ENCODE measurements at places on chromosomes 13 and 19.

DNA sequence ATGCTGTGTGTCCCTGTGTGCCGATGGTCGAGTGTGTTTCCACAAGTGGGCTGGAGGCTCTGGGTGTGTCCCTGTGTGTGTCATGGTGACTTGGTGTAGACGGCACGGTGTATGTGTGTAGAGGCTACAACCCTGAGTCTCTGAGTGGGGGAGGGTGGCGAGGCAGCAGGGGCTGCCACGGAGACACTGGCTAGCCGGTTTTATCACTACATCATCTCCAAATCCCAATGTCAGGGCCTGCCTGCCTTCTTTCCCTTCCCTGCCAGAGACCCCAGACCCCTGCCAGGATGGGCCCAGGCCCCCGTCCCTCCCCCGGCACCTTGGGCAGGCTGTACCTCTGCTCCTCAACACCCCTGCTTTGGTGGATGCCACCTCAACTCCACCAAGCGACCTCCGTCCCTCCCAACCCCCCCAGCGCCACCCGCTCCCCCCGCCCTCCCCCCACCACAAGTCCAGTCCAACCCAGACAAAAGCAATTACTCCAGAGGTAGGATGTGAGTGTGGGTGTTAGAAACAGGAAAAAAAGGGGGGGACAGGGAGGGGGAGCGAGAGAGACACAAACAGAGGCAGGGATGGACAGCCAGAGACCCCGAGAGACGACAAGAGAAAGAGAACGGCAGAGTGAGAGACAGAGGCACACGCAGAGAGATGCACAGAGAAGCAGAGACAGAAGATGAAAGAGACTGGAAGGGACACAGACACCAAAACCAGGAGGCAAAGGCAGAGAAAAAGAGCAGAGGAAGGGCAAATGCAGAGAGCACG lies 21.6 kb upstream of the POU2F2 start:
- DNase-seq: no peak

- peak; percentile 67 for DNase-seq
Observed at GRCh38 chr19:55640577-55641425, at the start of gene ZNF580. TSS of gene ZNF580 (plus strand) at chr19:55641002. CDS start at chr19:55642509, 1,507 bp downstream.

DNA sequence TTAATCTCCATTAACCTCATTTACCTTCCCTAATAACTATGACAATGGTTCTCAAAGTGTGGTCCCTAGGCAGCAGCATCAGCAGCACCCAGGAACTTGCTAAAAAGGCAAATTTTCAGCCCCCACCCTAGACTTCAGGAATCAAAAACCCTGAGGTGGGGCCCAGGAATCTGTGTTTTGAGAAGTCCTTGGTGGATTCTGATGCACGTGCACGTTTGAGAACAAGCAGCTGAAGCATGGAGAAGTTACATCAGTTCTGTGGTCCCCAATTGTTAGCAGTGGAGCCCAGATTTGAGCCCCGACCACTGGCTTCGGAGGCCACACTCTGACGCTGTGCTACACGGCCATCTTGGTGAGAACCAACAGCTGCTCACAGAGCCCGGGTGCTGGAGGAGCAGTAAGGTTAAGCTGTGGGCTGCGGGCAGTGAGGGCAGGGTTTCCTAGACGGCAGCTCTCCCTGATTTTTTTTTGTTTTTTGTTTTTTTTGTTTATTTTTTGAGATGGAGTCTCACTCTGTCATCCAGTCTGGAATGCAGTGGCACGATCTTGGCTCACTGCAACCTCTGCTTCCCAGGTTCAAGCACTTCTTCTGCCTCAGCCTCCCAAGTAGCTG lies 14.0 kb upstream of the CD22 start:
- no peak for DNase-seq

DNA sequence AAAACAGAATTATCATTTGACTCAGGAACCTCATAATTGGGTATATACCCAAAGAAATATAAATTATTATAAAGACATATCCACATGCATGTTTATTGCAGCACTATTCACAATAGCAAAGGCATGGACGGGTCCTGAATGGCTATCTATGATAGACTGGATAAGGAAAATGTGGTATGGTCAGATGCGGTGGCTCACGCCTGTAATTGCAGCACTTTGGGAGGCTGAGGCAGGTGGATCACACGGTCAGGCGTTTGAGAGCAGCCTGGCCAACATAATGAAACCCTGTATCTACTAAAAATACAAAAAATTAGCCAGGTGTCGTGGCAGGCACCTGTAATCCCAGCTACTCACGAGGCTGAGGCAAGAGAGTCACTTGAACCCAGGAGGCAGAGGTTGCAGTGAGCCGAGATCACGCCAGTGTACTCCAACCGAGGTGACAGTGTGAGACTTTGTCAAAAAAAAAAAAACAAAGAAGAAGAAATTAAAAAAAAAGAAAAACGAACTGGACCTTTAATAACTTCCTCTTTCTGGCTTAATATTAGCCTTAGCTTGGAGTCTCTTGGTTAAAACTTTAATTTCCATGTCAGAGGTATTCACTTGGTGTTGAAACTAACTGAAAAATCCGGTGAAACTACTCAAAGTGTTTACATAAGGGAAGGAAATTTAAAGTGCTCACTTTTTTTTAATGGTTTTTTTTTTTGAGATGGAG lies 104.4 kb downstream of the ZNF486 start:
- DNase-seq: no peak

DNA sequence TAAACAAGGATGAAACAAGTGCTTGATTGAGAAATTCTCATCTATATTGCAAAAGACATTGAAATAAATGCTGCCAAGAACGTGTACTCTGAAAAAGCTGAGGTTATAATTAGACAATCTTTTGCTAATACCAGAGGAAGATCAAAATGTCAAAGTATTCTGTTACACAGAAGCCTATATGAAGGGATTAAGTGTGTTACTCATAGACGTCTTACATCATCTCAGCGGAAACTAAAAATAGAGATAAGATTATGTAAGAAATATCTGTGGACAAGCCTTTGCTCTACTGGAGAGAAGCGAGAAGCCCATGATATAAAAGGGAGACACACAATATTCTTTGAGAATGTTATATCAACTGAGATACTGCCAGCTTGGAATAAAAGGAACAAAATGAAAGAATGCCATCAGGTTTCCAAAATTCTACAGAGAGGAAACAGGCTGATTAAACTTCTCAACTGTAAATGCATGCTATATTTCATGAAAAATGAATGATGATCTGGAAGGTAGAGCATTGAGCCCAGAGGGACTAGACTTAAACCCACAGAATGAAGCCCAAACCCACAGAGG lies 699.0 kb downstream of the GPC5 start:
- no peak for DNase-seq
